ENCODE measurements at places on chromosomes 11 and 22.

DNA sequence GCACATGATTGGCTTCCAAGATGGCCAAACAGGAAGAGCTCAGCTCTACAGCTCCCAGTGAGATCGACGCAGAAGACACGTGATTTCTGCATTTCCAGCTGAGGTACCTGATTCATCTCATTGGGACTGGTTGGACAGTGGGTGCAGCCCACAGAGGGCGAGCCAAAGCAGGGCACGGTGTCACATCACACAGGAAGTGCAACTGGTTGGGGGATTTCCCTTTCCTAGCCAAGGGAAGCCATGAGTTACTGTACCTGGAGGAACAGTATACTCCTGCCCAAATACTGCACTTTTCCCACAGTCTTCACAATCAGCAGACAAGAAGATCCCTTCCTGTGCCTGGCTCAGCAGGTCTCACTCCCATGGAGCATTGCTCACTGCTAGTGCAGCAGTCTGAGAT, 131.2 kb downstream of the DLG2 start:
- DNase-seq, result no peak

- no peak for DNase-seq
Observed at GRCh38 chr11:88167853-88168252, 7.4 kb downstream of the RAB38 start.

- no peak for DNase-seq
Observed at GRCh38 chr11:111309215-111309915, 11.0 kb downstream of the POU2AF3 start.

DNA sequence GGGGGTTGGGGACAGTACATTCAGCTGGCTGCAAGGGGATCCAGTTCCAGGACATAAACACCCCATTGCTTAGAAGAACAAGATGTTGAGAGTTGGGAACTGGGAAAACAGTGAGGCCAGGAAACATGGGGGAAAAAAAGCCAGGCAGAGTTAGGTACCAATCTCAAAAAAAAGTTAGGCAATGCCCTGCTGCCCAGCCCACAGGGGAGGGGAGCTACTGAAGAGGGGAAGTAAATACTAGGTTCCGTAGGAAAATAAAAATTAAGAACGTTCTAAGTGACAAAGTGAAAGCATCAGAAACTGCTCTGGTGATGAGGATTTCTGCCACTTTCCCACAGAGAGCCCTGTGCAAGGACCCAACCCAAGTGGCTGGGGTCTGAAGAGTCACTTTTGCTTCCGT, 12.0 kb downstream of the SPTBN2 start:
- no peak for DNase-seq

GRCh38 chr11:130945896-130946295, 29.6 kb upstream of the SNX19 start:
- DNase-seq, result peak; percentile 64

- no peak for DNase-seq
Observed at GRCh38 chr22:31323578-31324550, 22.3 kb downstream of the PATZ1 start.

DNA sequence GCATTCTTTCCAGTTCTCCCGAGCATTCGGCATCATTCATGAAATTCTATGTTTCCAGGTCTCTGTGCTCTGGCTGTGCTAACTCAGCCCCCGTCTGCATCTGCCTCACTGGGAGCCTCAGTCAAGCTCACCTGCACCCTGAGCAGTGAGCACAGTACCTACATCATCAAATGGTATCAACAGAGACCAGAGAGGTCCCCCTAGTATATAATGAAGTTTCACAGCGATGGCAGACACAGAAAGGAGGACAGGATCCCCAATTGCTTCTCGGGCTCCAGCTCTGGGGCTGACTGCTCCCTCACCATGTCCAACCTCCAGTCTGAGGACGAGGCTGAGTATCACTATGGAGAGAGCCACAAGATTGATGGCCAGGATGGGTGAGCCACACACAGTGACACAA, 52.8 kb upstream of the IGLL5 start:
- DNase-seq, result no peak

- DNase-seq, result no peak
Observed at GRCh38 chr11:102422817-102423712, 29.5 kb downstream of the TMEM123 start.

GRCh38 chr11:36352922-36353321, 56.8 kb downstream of the PRR5L start:
- DNase-seq, result no peak

GRCh38 chr11:6225896-6226295, 8.5 kb downstream of the FHIP1B start:
- DNase-seq, result no peak

DNA sequence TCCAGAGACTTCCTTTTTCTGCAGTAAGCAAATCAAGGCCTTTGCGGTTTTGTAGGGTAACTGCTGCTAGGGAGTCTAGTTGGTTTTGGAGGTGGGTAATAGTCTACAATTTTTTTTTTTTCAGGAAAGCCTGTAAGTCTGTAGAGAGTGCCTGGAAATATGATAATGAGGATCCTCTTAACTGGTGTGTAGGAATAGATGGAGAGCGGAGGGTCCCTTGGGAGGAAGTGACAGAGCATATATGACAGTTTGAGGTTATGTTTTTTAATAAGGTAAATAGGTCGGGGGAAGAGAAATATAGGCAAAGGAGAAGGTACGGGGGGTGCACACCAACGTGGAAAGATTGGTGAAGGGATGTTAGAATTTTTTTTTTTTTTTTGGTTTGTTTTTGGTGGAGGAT, 25.9 kb downstream of the ZNF195 start:
- no peak for DNase-seq

GRCh38 chr11:116867619-116868018, 30.2 kb upstream of the APOA1 start:
- no peak for DNase-seq

GRCh38 chr11:130118165-130118564, 41.4 kb upstream of the ST14 start:
- no peak for DNase-seq

DNA sequence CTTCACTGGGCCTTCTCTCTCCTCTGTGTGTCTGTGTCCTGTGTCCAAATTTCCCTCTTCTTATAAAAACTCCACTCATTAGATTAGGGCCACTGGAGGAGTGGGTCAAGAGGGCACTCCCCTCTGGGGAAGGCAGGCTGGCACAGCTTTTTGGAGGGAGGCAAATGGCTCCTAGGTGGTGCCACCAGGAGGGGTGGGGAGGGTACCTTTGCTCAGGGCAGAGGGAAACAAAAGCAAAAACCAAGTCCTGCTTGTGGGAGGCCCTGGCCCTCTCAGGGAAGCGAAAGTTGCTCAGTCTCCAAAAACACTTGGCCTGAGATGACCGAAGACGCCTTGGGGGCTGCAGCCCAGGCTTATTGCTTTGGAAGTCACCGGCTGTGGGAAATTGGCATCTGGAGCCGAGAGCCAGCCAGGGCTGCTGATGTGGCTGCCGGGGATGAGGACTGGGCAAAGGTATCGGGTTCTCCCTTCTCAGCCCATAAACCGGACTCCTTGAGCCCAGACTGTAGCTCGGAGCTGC, 48.2 kb upstream of the ANO1 start:
- no peak for DNase-seq

DNA sequence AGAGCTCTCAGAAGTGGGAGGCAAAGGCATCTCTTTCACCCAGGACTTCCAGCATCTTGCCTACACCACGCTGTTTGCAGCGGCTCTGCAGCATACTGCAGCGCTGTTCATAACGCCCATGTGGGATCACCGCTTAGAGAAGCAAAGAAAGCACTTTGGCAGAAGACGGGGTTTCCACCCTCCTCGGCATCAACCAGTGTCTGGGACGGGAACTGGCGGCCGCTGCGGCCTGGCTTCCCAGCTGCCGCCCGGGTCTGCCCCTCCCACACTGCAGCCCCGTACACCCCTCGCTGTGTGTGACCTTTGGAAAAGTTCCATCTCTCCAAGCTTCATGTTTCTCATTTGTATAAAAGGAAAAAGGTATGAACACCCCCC, 545 bp upstream of the TIRAP start:
- no peak for DNase-seq

Data from non-pigmented ciliary epithelial cell (primary cell).